Daoy (cell line): ENCODE measurements at places on chromosomes 13 and 19. TPM values are rescaled to one million over a fixed set of nuclear protein-coding genes. Genes with fewer than 3 reads are reported as not detected.

The C19orf44 gene
- 3.2 and 6.9 TPM in 2 replicates for total RNA-seq

The MYH14 gene
- total RNA-seq = 7.2 and 10.3 TPM in 2 replicates

The PLIN5 gene
- total RNA-seq = 0.15 and 1.3 TPM in 2 replicates

The KATNAL1 gene
- 14.3 and 21.8 TPM in 2 replicates for total RNA-seq

The EFNA2 gene
- total RNA-seq = 0.17 and 0.21 TPM in 2 replicates

The FAM124A gene
- 0.46 and 1.0 TPM in 2 replicates for total RNA-seq

The NDUFA7 gene
- 17.0 and 22.6 TPM in 2 replicates for total RNA-seq

The TMPRSS9 gene
- total RNA-seq = not detected in 2 replicates

DNA sequence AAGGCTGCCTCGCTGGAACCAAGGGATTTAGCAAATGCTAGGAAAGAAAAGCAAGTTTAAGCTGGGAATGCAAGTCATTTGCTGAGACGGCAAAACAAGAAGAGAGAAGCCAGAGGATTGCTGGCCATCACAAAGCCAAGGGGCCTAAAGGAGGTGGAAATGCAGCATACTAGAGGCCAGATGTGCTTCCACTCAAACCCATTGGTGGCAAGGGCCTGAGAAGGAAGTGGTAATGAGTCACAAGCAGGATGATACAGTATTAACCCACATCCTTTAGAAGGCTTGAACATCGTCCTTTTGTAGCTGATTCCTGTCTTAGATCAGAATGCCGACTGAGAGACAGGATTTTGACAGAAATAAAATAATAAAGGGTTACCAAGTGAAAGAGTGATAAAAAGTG is 68.2 kb downstream of the ITGBL1 start:
- DNase-seq = peak; percentile 78

- DNase-seq = no peak
Observed at GRCh38 chr13:54709546-54709945, 1680.9 kb downstream of the OLFM4 start.

DNA sequence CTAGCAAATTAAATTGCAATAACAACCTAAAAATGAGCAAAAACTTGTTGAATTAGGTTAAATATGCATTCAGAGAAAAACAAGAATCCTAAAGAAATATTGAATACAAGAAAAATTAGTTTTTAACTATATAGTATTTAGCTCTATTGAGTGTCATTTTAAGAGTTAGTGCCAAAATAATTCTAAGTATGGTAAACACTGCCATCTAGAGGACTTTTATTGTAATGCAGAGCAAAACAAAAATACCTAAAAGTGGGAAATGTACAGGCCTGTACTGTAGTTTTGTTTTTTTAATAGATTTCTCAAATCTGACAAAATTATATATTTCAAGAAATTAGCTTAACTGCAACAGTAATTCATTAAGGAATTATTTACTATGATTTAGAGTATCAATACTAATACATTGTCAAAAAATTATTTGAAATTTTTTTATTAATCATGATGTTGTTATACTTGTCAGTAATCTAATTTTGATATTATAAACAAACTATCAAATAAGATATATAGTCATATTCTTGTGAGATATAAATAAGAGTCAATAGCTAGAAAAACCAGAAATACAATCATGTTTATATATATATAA is 8.2 kb upstream of the PCDH9 start:
- no peak for DNase-seq

DNA sequence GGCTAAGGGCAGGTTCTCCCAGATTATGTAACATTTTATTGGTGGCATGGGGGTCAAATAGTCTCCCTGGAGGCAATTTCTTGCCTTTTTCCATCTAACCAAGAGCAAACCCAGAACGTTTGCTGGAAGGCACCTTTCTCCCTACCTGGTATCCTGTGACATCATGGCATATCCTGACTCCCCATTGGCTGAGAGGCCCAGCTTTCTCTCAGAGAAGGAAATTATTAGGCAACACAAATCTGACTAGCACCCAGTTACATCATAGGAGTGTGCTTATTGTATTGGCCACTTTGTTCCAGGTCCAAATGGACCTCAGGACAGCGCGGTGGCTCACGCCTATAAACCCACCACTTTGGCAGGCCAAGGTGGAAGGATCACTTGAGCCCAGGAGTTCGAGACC is 13.0 kb downstream of the NTN5 start:
- DNase-seq = no peak

DNA sequence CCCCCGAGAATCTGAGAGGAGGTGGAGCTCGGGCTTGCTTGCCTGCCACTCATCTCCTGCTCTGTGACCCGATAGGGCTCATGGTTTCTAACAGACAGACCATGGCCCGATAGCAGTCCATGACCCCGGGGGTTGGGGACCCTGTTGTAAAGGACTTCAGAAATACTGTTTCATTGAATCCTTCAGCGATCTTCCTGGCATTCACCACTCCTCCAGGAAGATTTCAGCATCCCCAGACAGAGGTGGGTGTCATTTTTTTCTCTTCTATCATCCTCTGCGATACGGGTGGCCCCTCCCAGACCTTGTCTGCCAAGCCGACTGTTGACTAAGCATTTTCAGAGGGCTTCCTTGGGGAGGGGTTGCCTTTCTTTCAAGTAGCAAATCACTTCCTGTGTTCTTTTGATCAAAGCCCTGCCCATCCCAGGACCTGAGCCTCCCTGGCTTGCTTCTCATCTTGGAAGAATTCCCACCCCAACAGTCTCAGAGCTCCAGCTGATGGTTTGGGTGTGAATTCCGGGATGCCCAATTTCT is 1.7 kb downstream of the MYO1F start:
- peak; percentile 54 for DNase-seq

DNA sequence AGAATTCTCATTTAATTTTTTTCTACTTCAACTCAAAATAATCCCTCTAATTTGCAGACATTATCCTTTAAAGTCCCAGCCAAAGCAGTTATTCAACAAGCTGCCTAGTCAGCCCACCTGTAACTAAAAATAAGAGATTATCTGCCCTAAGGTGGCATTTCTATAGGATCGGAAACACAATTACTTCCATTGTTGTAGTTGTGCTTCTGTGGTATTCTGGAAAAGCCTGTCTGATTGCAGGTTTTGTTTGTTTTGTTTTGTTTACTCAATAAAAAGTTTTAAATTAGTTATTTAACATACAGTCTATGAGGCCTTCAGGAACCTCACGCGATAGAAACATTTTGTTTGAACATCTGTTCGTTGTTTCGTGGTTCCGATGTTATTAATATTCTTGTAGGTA is 101.0 kb downstream of the ZIC5 start:
- DNase-seq = no peak

DNA sequence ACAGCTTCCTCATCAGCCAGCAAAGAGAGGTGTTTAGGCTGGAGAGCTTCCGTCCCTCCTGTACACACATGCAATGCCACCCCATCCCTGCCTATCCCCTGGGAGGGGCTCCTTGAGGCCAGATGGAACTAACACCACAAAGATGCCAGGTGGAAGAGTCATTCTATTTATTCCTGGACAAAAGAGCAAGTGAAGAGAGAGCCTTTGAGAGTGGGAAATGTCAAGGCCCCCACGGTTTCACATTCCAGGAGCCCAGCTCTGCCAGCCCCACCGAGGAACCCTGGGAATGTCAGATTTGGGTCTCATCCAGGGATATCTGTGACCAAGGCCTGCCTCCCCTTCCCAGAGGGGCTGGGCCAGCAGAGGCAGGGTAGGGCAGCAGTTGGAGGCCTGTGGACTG is 30.8 kb upstream of the IGFL1 start:
- peak; percentile 37 for DNase-seq

GRCh38 chr19:2084993-2085720 is 11.0 kb downstream of the MOB3A start:
- peak; percentile 81 for DNase-seq

DNA sequence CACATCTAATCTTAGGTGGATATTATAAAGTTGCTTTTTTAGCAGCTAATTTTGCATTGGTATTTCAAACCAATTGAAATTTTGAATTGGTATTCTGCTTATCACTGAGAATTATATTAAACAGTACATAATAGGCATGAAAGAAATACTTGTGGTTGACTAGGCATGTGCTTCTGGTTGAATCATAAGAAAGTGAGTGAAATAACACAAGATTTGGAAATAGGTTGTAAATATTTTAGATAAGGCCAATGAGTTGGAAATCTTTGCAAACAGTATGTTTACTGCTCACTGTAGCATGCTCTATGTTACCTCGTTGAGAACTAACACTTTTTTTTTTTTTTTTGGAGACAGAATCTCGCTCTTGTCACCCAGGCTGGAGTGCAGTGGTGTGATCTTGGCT is 66.8 kb upstream of the RFC3 start:
- DNase-seq = no peak

- DNase-seq = no peak
Observed at GRCh38 chr13:90562443-90562842, 785.0 kb upstream of the MIR17HG start.

DNA sequence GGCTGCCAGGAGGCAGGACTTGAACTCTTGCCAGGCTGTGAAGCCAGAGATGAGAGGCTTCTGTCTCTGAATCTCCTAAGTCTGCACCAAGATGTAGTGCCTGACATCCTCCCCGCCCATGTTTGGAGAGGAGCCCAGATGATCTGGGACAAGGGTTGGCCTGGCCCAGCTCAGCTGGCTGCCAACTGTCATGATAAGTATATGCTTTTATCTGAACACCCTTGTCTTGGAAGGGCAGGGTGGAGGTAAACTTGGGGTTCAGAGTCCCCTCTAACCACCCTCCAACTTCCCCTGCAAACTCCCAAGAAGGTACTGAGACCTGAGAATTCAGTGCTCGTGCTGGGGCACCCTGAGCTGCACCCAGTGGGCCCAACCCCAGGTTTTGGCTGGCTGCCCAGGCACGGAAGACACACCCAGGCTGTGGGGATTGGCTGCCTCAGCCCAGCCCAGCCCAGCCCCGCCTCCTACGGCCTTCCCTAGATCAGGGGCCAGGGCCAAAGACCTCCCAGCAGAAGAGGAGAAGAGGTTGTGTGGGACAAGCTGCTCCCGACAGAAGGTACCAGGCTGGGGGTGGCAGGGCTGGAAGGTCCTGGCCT is at the start of gene CYP4F12:
CYP4F12 (plus strand) TSS at position 508 of the 596 bp plus-strand sequence. CDS start 443 bp downstream, outside the sequence.
- peak; percentile 35 for DNase-seq

- DNase-seq = no peak
Observed at GRCh38 chr13:110360598-110360997, 53.5 kb downstream of the COL4A2 start.

DNA sequence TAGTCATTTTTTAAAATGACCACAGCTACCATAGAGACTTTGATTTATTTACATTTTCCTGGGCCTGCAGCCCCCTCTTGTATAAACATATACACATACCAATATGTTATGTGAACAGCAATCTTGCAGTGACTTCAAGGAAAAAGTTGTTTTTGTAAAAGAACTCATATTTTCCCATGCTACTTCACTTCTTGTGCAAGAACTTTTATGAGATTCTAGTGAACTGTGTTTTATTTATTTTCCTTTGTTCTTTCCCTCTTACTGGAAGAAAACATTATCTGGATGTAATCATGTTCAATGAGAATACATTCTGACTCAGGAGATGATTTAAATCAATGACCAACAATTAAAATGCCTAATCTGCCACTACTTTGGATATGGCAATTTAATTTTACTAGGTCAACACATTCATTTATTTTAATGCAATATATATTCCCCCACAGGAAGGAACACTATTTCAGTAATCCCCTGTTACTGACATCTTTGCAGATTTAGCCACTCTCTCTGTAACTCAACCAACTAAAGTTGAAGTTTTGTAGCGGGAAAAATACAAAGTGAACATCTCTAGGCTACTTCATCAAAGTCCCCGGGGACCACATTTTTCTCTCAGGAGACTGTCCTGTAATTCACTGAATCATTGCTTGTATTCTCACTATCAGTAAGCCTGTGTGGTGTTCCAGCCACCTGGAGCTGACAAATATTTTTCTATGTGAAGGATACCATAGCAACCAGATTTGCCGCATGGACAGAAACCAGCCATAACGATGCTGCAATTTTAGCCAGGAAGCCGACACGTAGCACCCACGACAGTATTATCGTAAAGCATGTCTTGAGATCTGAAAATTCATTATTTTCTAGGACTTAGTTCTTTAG is 90.5 kb downstream of the STARD13 start:
- DNase-seq = peak; percentile 88

- DNase-seq = no peak
Observed at GRCh38 chr19:11210656-11210928, 13.2 kb upstream of the KANK2 start.

GRCh38 chr13:98877466-98877865 is 100.4 kb downstream of the DOCK9 start:
- no peak for DNase-seq

DNA sequence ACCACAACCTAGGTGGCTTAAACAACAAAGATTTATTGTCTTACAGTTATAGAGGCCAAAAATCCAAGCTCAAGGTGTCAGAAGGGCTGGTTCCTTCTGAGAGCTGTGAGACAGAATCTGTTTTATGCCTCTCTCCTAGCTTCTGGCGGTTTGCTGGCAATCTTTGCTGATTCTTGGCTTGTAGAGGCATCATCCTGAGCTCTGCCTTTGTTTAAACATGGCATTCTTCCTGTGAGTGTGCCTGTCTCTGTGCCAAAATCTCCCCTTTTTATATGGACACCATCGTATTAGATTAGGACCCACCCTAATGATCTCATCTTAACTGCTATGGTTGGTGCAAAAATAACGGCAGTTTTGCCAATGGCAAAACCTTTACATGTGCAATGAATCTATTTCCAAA is 169.1 kb downstream of the CACNA1A start:
- no peak for DNase-seq

GRCh38 chr19:1861599-1862031 is 1.8 kb downstream of the KLF16 start:
- DNase-seq = no peak

GRCh38 chr13:112569821-112570220 is 18.1 kb downstream of the TUBGCP3 start:
- no peak for DNase-seq

- DNase-seq = no peak
Observed at GRCh38 chr13:39107561-39107960, 69.3 kb downstream of the NHLRC3 start.

- no peak for DNase-seq
Observed at GRCh38 chr13:88586263-88586662, 915.1 kb downstream of the SLITRK5 start.

DNA sequence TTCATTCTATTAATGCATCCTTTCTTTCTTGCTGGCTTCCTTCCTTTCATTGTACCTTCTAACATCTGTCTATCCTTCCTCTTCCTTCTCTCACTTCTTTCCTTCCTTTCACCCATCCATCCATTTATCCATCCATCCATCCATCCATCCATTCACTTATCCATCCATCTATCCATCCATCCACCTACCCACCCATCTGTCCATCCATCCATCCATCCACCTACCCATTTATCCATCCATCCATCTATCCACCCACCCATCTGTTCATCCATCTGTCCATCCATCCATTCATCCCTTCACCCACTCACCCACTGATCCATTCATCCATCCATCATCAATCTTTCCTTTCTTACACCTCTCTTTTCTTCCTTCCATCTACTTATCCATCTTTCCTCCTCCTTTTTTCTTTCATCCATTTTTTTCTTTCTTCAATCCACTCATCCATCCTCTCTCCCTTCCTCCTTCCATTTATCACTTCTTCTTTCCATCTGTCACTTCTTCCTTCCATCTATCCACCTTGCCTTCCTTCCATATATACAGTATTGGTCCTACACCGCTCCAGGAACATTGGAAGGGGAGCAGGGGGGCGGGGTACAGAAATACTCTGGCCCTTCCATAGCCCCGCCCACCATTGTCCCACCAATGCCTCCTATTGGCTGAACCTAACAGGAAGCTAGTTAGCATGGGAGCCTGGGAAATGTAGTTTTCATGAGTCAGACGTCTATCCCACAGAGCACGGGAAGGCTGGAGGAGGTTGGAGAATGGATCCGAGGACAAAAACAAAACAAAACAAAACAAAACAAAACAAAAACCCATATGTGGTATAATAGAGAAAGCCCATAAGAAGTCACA is 45.9 kb downstream of the MBD3L1 start:
- DNase-seq = no peak
